ENCODE measurements at places on chromosomes 11 and 22.

DNA sequence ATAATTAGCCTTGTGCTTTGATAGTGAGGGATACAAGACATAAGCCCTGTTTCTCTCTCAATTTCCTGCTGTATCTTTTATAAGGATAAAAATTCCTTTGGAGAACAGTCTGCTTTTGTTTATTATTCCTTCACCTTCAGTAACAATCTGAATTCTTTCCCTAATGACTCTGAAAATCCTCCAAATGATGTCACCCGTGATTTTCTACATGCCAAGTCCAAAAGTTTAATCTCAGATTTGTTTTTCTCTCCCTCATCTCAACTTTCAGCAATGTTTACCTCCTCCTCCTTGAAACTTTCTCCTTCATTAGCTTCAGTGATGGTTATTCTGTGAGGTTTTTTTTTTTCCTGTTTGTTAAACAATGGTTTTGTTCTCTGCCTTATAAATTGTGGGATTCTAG is 2.2 kb downstream of the OR51E2 start:
- DNase-seq: no peak

DNA sequence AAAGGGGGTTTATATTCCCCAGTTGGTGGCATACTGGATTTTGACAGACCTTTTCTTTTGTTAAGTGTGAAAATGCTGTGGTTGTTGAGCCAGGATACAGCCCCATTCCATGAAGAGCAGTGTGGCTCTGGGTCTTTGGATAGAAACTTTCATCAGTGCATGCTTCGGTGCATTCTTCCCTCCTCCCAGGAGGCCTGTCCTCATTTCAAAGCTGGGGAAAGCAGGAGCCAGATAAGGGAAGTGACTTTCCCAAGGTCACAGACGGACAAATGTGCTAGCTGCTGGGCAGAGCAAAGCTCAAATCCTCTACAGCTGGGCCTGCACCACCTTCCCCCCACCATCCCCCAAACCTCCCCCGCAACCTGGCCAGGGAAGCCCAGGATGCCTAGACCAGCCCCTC is 184.5 kb upstream of the NTM start:
- DNase-seq: no peak

DNA sequence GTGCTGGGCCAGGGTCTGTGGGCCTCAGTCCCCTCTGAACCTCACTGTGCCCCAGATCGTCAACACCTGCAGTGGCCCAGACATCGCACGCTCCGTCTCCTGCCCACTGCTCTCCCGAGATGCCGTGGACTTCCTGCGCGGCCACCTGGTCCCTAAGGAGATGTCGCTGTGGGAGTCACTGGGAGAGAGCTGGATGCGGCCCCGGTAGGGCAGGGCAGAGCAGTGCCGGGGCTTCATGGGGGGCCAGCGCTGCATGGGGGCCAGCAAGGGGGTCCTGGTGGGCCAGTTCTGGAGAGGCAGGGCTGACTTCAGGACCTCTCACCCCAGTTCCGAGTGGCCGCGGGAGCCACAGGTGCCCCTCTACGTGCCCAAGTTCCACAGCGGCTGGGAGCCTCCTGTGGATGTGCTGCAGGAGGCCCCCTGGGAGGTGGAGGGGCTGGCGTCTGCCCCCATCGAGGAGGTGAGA is 16.3 kb downstream of the EPS8L2 start:
- DNase-seq: no peak

GRCh38 chr11:126328001-126328390 is 24.1 kb downstream of the DCPS start:
- no peak for DNase-seq

DNA sequence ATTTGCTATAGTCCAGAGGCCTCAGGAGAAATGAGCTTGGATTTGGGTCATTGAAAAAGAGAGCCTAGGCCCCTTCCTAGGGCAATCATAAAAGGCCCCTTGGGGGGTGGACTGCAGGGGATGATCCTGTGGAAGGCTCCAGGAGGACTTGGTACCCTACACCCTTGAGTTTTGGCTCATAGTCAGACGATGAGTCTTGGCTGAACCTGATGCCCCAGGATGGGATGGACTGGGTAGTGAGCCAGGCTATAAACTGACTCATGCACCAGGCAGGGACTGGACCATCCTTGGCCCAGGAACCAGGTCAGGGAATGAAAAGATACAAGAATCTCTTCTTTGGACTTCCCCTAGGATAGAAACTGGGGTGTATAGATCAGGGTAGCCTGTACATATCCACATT is 54.2 kb downstream of the NAV2 start:
- peak; percentile 39 for DNase-seq

GRCh38 chr11:14644226-14645014 is 816 bp downstream of the PDE3B start:
- DNase-seq: no peak

DNA sequence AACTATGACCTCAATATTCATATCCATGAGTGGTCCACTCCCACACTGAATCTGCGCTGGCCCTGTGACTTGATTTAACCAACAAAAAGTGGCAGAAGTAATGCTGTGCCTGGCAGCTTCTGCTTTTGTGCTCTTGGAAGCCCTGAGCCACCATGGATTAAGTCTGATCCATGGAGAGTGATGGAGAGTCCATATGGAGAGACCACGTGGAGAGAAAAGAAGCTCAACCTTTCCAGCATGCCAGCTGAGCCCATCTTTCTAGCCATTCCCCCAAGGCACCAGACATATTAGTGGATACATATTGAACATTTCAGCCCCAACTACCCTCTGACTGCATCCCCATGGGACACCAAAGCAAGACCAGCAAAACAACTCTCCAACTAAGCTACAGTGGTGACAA is 16.0 kb downstream of the LRRC55 start:
- DNase-seq: no peak

- DNase-seq: no peak
Measured at GRCh38 chr11:61442616-61443015, 12.7 kb downstream of the SDHAF2 start.

- DNase-seq: no peak
Measured at GRCh38 chr22:48938741-48939140, 888.9 kb downstream of the BRD1 start.

DNA sequence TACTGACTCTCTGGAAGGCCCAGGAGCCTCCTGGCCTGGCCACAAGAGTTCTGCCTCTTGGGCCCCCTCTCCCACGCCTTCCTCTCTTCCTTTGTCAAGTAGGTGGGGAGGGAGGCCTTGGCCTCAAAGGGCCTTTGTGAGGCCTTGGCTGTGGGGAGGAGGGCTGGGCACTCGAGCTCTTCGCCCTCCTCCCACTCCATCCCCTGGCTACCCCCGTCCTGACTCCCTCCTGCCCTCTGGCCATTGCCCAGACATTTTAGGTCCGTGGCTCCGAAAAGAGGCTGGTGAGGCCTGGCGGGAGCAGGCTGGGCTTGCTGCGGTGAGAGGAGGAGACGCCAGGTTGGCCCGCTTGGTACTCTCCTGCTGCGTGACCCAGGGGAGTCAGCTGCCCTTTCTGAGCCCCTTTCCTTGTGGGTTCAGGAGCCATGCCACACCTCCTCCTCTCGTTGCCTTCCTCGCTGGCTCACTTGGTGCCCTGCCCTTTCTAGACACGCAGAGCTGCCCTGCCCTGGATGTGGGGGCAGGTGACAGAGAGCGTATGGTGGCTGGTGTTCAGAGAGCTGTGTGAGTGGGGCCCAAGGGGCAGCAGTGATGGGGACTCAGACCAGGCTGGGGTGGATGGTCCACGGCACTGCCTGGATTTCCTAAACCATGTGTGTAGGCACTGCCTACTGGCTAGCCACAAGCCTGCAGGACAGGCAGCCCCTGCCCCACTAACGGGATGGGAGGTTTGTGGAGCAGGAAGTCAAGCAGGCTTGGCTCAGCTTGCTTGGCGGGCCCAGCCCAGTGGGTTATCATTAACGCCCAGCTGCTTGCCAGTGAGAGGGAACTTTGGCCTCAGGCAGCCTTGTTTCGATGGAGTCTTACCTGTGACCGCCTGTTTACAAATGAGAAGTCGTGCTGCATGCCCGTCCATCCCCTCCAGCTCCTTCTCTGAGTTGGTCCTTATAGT is 15.8 kb upstream of the OMP start:
- DNase-seq: no peak

DNA sequence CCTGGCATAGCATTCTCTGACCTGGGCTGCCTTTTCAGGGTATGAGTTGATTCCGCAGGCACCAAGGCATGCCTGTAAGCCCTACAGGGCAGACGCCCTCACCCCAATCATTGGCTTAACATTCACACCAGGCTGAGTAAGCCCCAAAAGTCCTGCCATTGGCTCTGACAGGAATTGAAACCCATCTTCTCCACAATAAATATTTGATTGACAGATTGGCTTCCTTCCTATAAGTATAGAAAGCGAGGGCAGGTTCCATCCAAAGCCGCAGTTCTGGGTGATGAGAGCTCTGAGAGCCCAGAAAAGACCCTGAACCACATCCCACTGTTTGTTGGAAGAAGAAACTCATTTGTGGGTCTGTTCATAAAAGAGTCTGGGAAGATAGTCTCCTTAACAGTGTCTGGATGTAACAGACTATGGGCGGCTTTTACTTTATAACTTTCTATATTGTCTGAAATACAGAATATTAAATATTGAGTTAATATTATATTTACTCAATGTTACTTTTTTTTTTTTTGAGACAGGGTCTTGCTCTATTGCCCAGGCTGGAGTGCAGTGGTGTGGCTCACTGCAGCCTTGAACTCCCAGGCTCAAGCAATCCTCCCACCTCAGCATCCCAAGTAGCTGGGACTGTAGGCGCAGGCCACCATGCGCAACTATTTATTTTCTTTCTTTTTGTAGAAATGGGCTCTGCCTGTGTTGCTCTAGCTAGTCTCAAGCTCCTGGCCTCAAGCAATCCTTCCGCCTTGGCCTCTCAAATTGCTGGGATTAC is 46.8 kb downstream of the FAM83F start:
- DNase-seq: no peak

DNA sequence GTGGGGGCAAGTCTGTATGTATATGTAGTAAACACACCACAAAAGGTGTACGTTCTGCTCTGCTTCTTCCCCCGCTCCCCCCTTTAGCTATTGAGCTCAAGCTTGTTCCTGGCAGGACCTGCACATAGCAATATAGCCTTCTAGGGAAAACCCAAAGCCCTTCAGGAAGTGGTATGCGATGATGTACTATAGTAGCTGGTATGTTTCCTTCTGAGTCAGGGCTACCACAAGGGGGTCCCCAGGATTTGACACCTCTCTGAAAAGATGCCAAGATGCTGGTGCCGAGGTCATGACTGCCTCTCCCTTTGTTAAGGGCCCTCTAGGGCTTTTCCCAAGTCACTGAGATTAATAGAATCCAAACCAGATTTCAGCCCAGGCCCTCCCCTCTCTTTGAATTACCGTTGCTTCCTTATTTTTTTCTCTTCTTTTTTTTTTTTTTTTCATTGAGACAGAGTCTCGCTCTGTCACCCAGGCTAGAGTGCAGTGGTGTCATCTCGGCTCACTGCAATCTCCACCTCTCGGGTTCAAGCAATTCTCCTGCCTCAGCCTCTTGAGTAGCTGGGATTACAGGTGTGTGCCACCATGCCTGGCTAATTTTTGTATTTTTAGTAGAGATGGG is 268.4 kb downstream of the ETS1 start:
- no peak for DNase-seq

DNA sequence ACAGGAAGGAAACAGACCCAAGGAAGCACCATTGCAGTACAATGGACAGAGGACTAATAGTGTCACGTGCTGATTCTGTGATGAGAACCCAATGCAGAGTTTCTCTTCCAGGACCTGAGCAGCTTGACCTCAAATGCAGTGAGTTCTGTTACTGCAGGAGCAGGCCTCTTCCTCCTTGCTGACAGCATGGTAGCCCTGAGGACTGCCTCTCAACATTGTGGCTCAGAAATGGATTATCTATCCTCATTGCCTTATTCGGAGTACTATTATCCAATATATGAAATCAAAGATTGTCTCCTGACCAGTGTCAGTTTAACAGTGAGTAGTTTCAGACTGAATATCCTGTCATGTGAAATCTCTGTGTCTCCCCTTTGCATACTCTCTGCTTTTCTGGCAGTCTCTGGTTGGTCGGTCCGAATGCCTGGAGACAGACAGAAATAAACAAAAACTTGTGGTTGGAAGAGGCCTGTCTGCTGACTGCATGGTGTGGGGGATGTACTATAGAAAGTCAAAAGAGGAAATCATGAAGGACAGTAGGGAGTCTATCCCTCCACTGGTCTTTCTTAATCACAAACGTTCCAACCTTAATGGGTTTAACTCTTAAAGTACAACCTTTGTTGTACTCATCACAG is 6.9 kb upstream of the MS4A14 start:
- no peak for DNase-seq

DNA sequence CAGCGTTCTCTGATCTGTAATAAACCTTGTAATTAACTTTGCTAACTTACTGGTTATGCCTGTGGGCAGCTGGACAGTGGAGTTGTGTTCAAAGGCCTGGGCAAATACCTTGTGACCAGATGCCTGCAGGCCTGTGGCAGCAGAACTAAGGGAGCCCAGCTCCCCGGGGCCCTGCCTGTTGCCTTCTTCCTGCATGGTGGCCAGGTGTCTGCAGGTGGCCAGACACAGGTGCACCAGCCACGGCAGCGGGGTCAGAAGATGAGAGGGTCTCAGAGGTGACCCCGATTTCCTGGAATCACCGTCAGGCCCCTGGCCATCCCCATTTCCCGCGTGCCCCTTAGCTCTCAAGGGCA is 127.2 kb downstream of the OSBP2 start:
- no peak for DNase-seq

DNA sequence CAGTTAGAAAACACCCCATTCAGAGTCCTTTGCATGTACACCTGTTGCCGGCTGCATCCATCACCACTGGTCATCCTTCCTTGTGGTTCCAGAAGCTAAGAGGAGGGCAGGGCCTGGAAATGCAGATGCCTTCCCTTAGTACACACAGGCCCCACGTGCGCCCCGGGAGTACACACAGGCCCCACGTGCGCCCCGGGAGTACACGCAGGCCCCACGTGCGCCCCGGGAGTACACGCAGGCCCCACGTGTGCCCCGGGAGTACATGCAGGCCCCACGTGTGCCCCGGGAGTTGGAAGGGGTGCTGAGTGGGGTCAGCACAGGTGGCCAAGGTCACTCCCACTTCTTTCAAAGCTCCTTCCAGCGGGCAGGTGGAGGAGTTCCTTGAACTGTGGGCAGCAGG is 1141.9 kb downstream of the BRD1 start:
- no peak for DNase-seq

DNA sequence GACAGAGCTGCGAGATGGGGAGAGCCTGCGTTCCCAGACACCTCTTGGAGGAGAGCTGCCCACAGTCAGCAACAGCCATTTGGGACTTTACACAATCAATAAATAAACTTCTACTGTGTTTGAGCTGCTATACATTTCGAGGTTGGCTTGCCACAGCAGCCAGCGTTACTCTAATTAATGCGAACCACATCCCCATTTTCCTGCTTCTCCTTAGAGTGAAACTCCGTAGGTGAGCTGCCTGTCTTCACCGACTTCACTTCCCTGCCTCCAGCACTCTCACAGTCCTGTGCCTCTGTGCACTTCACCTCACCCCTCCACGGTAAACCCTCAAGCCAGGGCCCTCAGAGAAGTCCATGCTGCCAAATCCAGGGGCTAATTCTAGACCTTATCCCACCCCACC is 5.9 kb upstream of the SLC22A12 start:
- no peak for DNase-seq

- peak; percentile 79 for DNase-seq
Measured at GRCh38 chr11:112113539-112114457, 27.1 kb downstream of the SDHD start.

DNA sequence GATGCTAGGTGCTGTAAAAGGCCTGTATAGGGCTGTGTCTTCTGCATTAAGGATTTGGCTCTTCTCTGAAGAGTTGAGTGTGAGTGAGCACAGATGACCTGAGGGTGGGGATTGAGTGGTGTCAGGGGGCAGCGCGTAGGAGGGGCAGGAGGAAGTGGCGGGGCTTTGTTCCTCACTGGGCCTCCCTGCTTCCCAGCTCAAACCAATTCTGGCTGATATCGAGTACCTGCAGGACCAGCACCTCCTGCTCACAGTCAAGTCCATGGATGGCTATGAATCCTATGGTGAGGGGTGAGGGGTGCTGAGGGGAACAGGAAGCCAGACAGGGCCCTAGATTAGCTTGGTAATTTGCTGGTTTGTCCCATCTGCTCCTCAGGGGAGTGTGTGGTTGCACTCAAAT is 9.1 kb downstream of the PHOX2A start:
- no peak for DNase-seq

All from PC-3 (cell line).